Mononuclear cell (primary cell): ENCODE measurements at places on chromosomes 13 and 19. TPM values are rescaled to one million over a fixed set of nuclear protein-coding genes. Genes with fewer than 3 reads are reported as not detected.

The HNRNPL gene
- 304 TPM for total RNA-seq

The ZNF132 gene
- total RNA-seq = 1.9 TPM

The LMTK3 gene
- 1.5 TPM for total RNA-seq

The FSD1 gene
- total RNA-seq = 0.73 TPM

The DOHH gene
- total RNA-seq = 1.4 TPM
